CD8-positive, alpha-beta memory T cell (primary cell): ENCODE measurements at places on chromosomes 2 and 18.
A peak's percentile ranks its signal among the peaks of the same experiment; 100 is the strongest.

DNA sequence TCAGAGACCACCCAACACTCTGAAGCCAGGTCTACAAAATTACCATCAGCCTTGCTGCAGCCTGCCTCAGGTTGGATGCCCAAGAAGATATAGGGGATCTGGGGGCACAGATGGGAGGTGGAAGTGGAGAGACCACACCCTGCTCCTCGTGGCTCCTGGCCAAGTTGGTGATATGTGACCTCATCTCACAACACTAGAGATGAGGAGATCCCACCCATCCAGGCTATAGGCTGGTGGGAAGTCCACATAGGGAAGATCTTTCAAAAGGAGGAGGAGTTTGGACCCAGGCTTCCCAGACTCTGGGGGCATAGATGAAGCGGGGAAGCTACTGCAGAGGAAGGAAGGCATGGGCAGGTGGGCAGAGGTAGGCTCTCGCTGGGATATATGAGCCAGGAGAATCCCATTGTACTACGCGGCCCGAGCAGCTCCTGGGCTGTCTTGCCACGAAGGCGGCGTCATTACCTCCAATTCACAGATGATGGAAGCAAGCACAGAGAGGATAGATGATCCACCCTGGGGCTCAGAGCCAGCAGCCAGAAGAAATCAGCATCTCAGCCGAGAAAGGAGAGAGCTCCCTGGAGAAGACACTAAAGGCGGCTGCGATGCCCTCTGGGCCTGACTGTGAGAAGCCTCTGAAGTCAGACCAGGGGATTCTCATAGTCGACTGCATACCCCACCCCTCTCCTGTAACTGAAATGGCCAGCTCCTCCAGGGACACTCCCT is 96.0 kb downstream of the RHOB start:
- no peak overlapping the region for H3K4me3 ChIP-seq
- no peak overlapping the region for H3K27ac ChIP-seq
- no peaks in the 10 kb centered on the region for H3K4me1 ChIP-seq

DNA sequence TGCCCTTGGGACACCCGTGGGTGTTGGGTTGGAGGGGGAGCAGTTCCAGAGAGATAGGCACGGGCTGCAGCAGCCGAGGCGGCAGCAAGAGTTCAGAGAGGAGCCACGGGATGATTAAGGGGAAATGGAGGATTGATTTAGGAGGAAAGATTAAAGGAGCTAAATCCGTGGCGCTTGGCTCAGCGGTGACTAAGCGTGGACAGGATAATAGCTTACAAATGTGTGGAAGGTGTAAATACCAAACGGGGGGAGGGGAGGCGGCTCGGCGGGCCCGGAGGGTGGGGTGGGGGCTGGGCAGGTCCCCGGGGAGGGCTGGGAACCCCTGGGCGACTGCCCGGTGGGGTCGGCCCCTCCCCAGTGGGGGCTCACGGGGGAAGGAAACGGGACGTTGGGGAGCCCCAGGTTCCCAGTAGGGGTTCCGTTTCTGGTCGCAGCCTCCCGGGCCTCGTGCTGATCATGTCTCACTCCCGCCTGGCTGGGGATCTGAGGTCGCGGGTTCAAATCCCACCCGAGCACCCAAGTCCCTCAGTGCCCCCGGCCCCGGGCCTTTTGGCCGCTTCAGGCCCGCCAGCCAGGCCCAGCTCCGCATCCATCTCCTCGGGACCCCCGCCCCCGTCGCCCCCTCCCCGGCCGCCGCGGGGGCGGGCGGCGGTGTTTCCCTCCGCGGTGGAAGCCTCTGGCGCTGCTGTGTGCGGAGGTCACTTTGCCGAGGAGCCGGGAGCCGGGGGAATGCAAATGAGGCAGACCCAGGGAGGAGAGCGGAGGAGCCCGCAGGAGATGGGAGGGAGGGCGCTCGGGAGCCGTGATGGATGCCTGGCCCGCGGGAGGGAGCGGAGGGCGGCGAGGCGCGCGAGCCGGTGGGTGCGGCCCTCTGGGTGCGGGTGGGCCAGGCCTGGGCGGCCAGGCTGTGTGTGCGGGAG is 8.1 kb downstream of the ASIC4 start:
- peaks cover 4% of the 10 kb centered on the region for H3K4me1 ChIP-seq
- no peak overlapping the region for H3K4me3 ChIP-seq
- H3K27me3 ChIP-seq: peaks cover 28% of the 10 kb centered on the region

DNA sequence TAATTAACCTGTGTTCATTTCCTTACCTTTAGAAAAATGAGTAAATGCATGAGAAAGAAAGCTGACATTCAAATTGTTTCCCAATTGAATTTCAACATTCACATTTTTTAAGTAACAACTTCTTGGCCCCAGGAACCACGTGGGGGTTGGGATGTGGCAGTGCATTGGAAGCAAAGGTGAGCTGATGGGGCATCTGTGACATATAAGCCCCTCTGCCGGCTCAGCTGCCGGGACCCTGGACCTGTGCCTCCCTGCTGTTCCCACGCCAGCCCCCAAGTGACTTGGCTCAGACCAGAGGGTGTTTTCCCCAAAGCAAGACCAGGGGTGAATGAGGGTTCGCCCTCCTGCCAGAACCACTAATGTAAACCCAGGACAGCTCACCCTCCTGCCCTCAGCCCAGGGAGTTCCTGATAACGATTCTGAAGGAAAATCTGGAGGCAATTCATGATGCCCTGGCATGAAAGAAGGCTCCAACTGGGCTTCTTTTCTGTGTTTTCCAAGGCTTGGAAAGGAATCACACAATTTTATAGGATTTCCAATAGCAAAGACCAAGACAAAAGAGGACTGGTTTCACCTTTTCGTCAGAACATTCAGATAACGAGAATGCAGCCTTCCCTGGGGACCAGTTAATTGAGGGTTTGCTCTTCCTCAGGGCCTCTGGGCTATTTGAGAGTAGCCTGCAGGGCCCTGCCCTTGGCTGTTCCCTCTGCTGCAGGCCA is 193.2 kb upstream of the TWIST2 start:
- H3K27me3 ChIP-seq: no peaks in the 10 kb centered on the region
- no peaks in the 10 kb centered on the region for H3K4me1 ChIP-seq
- no peak overlapping the region for H3K27ac ChIP-seq

GRCh38 chr2:126839796-126840195 is 58.9 kb upstream of the TEX51 start:
- no peak overlapping the region for H3K4me3 ChIP-seq
- H3K27me3 ChIP-seq: no peaks in the 10 kb centered on the region
- DNase-seq: no peak
- no peak overlapping the region for H3K27ac ChIP-seq

DNA sequence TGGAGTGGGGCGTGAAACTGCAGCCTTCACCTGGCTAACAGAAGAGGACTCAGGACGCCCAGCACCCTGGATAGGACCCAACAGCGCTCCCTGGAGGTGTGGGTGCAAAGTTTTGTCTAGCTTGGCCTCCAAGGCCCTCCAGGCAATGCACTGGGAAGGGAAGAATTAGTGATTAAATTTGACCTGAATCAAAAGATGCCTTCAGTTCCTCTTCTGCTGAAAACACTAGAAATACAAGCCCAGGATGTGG is 779 bp upstream of the TRIB2 start:
- peak; percentile 76 for DNase-seq
- no peaks in the 10 kb centered on the region for H3K27me3 ChIP-seq
- H3K27ac ChIP-seq: peak overlapping the region; percentile 75
- H3K4me3 ChIP-seq: peak overlapping the region; percentile 69
- H3K36me3 ChIP-seq: no peaks in the 10 kb centered on the region

- H3K27me3 ChIP-seq: no peaks in the 10 kb centered on the region
- H3K36me3 ChIP-seq: no peaks in the 10 kb centered on the region
- no peak overlapping the region for H3K4me3 ChIP-seq
- H3K4me1 ChIP-seq: no peaks in the 10 kb centered on the region
- DNase-seq: no peak
- no peak overlapping the region for H3K27ac ChIP-seq
These were observed 212.5 kb upstream of the HAAO start for GRCh38 chr2:43004879-43005244.

DNA sequence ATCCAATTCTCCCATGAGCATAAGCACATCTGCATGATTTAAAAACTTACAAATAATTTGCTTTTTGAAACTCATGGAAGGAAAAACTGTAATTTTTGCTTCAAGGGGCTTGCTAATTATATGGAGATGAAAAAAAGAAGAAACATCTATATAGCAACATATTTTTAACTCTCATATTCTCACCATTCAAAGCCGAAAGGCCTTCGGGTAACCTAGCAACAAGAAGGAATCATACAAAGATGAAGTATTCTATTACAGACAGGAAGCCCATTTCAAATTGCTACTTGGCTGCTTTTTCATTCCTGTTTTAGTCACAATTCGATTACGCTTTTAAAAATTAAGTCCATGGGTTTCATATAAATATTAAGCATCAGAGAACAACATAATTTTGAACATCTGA is 39.2 kb upstream of the RNU4ATAC start:
- no peak overlapping the region for H3K4me3 ChIP-seq
- H3K4me1 ChIP-seq: peaks cover 22% of the 10 kb centered on the region
- no peaks in the 10 kb centered on the region for H3K27me3 ChIP-seq
- no peak for DNase-seq

- no peak overlapping the region for H3K27ac ChIP-seq
- H3K4me1 ChIP-seq: no peaks in the 10 kb centered on the region
- no peaks in the 10 kb centered on the region for H3K36me3 ChIP-seq
- DNase-seq: no peak
- H3K27me3 ChIP-seq: no peaks in the 10 kb centered on the region
These were observed 51.6 kb upstream of the TAF1B start for GRCh38 chr2:9791711-9792110.

DNA sequence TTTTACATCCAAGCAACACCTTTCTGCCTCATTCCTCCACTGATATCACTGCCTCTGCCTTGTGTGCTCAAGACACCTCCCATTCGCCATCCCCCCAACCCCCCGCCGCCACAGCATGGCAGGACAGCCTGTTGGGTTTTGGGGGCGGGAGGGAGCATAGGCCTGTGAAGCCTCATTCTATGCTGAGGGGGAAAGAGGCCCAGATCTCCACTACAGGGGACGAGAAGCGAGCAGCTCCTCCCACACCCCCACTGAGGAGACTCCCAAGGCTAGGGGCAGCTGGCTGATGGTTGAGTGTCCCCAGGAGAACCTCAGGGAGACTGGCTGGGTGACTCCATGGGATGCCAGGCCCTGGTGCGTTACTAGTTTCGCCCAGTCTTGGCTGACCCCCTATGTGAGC is 214.3 kb upstream of the SIX2 start:
- H3K4me3 ChIP-seq: no peak overlapping the region
- no peak overlapping the region for H3K27ac ChIP-seq
- no peak for DNase-seq
- peaks cover 3% of the 10 kb centered on the region for H3K27me3 ChIP-seq
- no peaks in the 10 kb centered on the region for H3K4me1 ChIP-seq

- no peak for DNase-seq
- no peak overlapping the region for H3K27ac ChIP-seq
- no peaks in the 10 kb centered on the region for H3K4me1 ChIP-seq
- H3K36me3 ChIP-seq: peaks cover 14% of the 10 kb centered on the region
These were observed 117.7 kb upstream of the MCFD2 start for GRCh38 chr2:47033102-47033880.

GRCh38 chr2:222270396-222270795 is 28.4 kb downstream of the PAX3 start:
- no peaks in the 10 kb centered on the region for H3K27me3 ChIP-seq
- H3K27ac ChIP-seq: no peak overlapping the region
- H3K36me3 ChIP-seq: no peaks in the 10 kb centered on the region
- no peaks in the 10 kb centered on the region for H3K4me1 ChIP-seq

DNA sequence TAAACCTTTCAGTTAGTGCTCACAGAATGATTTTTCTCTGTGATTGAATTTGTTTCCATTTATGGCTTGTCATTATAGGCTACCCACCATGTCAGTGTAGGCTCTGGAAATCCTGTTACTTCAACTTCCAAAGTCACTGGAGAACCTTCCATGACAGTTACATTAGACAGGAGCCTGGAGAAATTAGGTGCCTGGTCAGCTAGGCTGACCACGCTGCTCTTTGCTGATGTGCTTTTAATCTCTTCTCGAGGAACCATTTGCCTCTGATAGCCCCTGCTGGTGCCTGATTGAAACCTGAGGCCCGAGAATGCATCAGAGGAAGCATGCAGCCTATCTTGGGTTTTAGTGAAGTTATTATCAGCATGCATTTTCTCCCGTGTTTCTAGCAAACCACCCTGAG is 29.6 kb upstream of the TTN start:
- H3K4me1 ChIP-seq: no peaks in the 10 kb centered on the region
- no peak for DNase-seq
- no peak overlapping the region for H3K4me3 ChIP-seq
- no peak overlapping the region for H3K27ac ChIP-seq
- no peaks in the 10 kb centered on the region for H3K36me3 ChIP-seq

- no peaks in the 10 kb centered on the region for H3K27me3 ChIP-seq
- H3K36me3 ChIP-seq: no peaks in the 10 kb centered on the region
- peak overlapping the region; percentile 93 for H3K4me3 ChIP-seq
- peaks cover 53% of the 10 kb centered on the region for H3K4me1 ChIP-seq
- H3K27ac ChIP-seq: peak overlapping the region; percentile 92
- DNase-seq: peak; percentile 72
These were observed 1.7 kb upstream of the CTDSP1 start for GRCh38 chr2:218397820-218398436.

DNA sequence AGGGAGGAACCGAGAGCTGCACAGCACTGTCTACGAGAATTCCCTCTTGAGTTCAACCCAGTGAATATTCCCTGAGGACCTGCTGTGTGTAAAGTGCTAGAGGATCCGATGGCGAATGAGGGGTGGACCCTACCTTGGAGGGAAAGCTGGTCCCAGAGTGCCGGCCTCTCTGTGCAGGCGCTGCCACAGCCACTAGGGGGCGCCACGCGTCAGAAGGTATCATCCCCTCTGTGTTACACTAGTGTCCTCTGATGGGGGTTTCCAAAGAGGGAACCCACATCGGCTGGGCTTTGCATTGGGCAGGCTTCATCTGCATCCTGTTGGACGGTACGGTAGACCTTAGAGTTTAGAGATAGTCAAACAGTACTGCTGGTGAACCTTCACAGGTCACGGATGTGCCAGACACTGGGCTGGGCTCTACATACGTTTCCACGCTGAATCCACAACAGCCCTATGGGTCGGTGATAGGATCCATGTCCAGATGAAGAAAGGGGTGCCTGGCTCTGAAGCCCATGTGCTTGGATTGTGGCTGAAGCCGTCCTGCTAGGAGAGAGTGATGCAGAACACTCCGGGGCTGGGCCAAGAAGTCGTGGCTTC is 39.0 kb downstream of the COA5 start:
- no peaks in the 10 kb centered on the region for H3K27me3 ChIP-seq
- H3K4me3 ChIP-seq: no peak overlapping the region
- peaks cover 70% of the 10 kb centered on the region for H3K36me3 ChIP-seq
- H3K4me1 ChIP-seq: no peaks in the 10 kb centered on the region
- no peak overlapping the region for H3K27ac ChIP-seq

DNA sequence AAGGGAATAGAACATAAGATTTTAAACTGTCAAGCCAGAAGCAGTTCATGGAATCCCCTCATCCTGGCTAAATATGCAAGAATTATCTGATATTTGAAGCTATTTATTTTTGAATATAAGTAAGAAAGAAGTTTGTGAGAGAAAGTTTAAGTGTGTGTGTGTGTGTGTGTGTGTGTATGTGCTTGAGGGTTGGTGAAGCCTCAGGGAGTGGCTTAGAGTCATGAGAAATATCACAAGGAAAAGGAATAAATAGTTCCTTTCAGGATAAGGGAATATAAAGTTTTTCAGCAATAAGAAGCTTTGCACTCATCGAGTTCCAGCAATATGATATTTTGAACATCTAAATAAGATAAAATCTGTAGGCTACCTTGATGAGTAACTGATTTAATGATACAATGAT is 359.6 kb downstream of the MEIS1 start:
- H3K36me3 ChIP-seq: no peaks in the 10 kb centered on the region
- H3K27me3 ChIP-seq: no peaks in the 10 kb centered on the region
- no peak overlapping the region for H3K4me3 ChIP-seq
- H3K27ac ChIP-seq: no peak overlapping the region
- DNase-seq: no peak
